Thoracic aorta (tissue), 2 donors: ENCODE measurements at places on chromosomes 12 and 14. TPM values are rescaled to one million over a fixed set of nuclear protein-coding genes. Genes with fewer than 3 reads are reported as not detected.

OR8S1 gene
- total RNA-seq: not detected

FGF6 gene
- total RNA-seq: not detected

CYP27B1 gene
- 0.81 TPM for total RNA-seq

MMP19 gene
- 72.9 TPM for total RNA-seq

AKAP3 gene
- 1.4 TPM for total RNA-seq

SELPLG gene
- 17.3 TPM for total RNA-seq

ABCC9 gene
- 42.6 TPM for total RNA-seq

HOXC9 gene
- total RNA-seq: not detected

KNTC1 gene
- 24.4 TPM for total RNA-seq

C12orf57 gene
- 416 TPM for total RNA-seq

GPR84 gene
- 2.3 TPM for total RNA-seq

GLT8D2 gene
- 30.4 TPM for total RNA-seq

NANOG gene
- 0.27 TPM for total RNA-seq

RND1 gene
- 1.8 TPM for total RNA-seq

NKX2-1 gene
- not detected for total RNA-seq

TRIM9 gene
- total RNA-seq: 0.41 TPM
